Activated CD4-positive, CD25-positive, alpha-beta regulatory T cell treated with anti-CD3 and anti-CD28 coated beads, Interleukin-2, amount 50 U/mL, for 72 hours (primary cell): ENCODE measurements at places on chromosomes 13 and 19.

GRCh38 chr13:94352057-94352456, 127.4 kb downstream of the DCT start:
- no peak for DNase-seq

- DNase-seq: no peak
Observed at GRCh38 chr13:21130116-21130515, 46.2 kb downstream of the SKA3 start.

DNA sequence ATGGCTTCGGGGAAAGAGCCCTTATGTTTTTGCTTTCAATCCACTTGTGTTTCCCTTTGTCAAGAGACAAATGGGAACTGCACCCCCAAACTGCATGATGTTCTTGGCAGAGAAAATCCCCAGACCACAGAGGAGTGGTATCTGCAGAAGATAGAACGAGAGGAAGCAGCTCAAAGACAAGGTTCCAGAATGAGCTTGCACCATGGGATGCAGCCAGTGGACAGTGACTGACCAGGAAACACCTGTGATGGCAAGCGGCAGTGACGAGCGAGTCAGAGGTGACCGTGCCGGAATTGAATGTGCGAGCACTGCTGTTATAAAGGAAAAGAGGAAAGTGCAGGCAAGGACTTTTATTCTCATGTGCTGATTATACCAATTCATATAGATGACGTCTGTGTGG, 46.3 kb downstream of the IRS2 start:
- DNase-seq: no peak

- no peak for DNase-seq
Observed at GRCh38 chr13:43764349-43764748, 22.4 kb downstream of the ENOX1 start.

DNA sequence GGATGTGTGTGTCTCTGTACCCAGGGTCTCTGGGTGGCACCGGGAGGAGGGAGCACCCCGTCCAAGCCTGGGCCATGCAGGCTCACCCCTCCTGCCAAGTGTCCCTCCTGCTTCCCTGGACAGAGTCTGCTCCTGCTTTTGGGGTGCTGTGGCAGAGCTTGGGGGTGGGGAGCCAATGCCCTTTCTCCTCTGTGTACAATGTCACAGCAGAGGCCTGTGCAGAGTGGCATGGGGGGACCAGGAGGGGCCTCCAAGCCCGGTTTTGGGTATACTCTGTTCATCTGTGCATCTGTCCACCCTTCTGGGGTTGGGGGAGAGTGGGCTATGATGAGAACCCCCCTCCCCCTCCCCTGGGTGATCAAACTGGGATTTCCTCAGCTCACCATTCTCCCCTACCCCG, 33.5 kb downstream of the PDE4A start:
- DNase-seq: no peak

DNA sequence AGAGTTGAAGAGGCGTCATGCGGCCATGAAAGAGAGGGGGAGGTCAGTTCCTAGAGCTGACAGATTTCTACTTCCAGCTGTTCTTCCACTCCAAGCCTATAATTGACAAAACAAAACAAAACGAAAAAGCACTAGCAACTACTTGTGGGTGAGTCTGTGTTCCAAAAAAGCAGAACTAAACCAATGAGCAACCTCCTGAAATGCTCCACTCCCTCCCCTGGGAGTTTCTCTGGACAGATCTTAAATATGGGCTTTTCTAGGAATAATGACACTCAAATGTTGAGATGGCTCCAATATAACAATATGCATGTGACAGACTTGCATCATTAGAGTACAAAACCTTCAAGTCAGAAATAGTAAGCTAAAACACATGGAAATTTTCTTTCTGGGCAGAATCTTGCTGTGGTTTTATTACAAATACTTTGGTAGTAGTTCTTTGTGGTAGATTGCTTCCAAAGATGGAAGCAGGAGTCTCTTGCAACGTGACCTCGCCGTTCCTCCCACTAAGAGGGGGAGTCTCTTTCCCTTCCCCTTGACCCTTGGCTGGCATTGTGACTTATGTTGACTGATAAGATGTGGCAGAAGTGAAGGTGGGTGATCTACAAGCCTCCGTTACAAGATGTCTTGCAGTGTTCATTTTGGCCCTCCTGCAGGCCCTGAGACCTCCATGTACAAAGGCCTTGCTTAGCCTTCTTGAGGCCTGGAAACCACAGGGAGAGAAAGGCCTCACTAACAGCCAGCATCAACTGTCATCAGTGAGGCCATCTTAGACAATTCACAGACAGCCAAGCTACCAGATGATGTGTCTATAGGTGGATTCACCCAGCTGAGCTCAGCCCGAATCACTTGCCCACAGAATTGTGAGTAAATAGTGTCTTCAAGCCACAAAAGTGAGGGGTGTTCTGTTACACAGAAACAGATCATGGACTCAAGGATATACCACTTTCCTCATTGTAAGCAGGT, 173.1 kb upstream of the RFC3 start:
- DNase-seq: no peak

DNA sequence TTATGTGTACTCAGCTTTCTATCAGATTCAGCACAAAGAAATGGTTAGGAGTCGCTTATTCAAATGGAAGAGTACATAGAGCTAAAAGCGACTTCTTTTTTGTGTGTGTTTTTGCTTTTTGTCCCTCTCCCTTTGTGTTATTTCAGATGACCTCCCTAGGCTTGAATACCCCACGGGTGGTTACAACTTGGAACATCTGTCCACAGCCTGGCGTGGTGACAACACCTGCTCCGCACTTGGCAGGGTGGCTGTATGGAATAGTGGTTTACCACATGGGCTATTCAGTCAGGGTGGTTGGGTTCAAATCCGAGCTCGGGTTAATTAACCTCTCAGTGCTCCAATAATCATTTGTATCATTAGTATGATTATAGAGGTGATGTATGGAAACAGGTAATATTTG, 151.6 kb upstream of the FREM2 start:
- DNase-seq: no peak

GRCh38 chr13:94394723-94395122, 84.8 kb downstream of the DCT start:
- no peak for DNase-seq

DNA sequence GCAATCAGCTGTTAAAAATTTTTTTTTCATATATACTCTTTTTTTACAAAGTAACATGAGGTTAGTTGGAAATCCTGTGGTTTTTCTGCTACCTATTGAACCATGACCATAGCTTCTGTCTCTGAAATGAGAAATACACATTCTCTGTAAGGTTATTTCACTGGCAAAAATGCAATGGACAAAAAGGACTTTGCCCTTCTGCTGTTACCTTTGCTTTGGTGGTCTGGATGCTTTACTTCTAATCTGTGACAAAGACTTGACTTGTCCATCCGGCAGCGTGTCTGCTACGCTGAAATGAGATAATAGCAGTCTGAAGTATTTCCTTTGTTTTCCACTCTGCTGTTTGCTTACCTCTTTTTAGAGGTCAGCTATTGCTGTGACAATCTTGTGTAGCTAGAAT, 412.8 kb downstream of the SLITRK6 start:
- no peak for DNase-seq

DNA sequence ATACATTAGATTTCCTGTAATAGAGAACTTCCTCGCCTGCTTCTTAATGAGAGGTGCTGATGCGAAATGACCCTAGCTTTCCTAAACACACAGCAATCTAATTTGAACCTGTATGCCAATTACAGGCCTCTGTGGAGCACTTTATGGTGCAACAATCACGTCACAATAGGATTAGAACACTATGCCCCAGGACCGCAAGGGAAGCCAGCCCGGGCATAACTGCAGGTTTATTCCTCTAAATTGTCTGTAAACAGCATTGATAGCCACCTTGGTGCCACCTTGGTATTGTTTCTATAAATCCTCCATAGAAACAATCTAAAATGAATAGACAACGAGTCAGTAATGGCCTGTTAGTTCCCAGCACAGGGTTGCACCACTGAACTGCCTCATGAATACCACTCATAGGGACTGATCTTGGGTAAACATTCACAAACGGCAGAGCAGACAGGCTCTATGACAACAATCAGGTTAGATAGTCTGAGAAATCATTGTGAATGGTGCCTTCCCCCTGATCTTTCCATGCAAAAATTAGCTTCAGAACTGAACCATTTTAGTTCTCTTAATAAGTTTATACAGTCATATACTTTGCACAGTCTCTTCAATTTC, 182.5 kb upstream of the OBI1 start:
- no peak for DNase-seq

GRCh38 chr13:107324416-107325204, 756.7 kb upstream of the ARGLU1 start:
- DNase-seq: no peak

- no peak for DNase-seq
Observed at GRCh38 chr19:57192993-57193392, 1.7 kb downstream of the ZNF264 start.

- no peak for DNase-seq
Observed at GRCh38 chr19:5042556-5042955, 73.6 kb downstream of the KDM4B start.
